ENCODE measurements at places on chromosomes 2 and 18. TPM values are rescaled to one million over a fixed set of nuclear protein-coding genes. Genes with fewer than 3 reads are reported as not detected.
A peak's percentile ranks its signal among the peaks of the same experiment; 100 is the strongest.

DNA sequence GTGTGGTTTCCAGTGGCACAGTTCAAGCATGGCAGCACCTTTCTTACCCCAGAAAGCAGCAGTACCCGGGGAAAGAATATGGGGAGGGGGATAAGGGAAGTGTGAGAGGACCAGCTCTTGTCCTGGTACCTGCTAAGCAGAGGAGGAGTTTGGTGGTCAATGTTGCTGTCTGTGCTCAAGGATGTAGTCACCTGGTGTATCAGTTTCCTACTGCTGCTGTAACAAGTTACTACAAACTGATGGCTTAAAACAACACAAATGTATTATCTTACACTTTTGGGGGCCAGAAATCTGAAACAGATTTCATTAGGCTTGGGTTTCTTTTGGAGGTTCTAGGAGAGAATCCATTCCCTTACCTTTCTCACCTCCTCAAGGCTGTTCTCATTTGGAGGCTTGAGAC, 77.5 kb downstream of the VSNL1 start:
- no peak for DNase-seq

Gene CAVIN2
- polyA plus RNA-seq: 46.6 TPM

DNA sequence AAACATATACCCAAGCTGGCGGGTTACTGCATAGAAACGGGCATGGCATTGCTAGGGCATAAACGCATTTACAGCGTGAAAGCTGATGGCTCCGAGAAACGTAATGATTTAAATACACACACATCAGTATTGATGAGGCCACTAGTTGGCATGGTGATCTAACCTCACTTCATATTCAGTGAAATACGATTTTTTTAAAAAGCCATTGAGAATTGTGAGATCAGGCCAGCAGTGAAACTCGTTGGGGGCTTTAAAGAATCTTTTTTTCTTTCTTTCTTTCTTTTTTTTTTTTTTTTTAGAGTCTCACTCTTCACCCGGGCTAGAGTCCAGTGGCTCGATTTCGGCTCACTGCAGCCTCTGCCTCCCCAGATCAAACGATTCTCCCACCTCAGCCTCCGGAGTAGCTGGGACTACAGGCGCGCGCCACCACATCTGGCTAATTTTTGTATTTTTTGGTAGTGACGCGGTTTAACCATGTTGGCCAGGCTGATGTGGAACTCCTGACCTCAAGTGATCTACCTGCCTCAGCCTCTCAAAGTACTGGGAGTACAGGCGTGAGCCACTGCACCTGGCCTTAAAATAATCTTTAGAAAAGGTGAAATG, 2.4 kb upstream of the SMAD7 start:
- DNase-seq: no peak

- no peak for DNase-seq
These were observed 219.7 kb downstream of the THSD7B start for GRCh38 chr2:136985044-136985443.

Gene TEKT4
- 0.11 TPM for polyA plus RNA-seq

- DNase-seq: no peak
These were observed 31.8 kb upstream of the MTX2 start for GRCh38 chr2:176237456-176237855.

Gene FAM210A
- 20.3 TPM for polyA plus RNA-seq

DNA sequence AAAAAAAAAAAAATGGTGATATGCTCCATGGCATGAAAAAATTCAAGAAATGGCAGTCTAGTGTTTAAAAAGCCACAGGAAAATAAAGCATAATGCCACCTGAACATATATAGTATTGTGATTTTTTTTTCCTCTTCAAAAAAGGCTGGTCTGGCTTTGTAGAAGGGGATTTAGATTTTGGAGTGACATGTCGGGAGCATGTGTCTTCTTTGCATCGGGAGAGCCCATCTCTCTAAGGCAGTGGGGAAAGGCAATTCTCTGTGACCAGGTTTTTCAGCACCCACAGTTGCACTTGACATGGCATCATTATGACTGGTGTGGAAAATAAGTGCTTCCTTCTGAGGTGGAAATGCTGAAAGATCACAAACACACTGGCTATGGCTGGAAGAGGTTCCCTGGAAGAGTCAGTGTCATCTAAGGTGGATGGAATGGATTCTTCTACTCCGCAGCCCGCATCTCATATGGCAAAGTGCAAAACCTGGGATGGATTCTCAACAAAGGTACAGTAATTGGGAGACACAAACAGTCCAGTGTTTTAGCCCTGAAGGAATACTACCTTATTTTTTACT, 172.5 kb downstream of the AGAP1 start:
- peak; percentile 80 for DNase-seq

DNA sequence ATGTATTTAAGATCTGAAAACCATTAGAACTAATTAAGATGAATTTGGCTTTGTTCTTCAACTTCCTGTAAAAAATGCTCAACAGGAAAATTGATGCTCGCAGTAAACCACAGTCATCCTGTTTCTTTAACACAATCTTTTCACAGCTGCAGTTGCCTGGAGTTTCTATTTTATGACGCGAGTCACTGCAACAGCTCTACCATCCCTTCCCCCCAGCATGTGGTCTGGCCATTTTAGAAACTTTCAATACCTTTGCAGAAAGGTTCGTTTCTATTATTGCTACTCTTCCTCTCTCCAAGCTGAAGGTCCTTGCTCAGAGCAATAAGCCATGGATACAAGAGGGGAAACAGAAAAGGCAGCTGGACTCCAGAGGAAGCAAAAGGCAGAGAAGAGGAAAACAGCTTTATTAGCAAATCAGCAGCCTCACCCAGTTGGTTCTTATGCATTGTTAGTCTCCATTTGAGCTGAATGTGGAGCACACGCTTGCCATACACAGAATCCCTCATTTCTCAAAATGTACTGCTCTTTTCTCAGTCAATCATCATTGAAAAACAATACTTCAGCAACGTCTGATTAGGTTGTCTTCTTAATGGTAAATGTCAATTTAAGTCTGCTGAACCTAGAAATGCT, 3.9 kb downstream of the WIPF1 start:
- DNase-seq: peak; percentile 55

Gene DPP10
- 15.6 TPM for polyA plus RNA-seq

DNA sequence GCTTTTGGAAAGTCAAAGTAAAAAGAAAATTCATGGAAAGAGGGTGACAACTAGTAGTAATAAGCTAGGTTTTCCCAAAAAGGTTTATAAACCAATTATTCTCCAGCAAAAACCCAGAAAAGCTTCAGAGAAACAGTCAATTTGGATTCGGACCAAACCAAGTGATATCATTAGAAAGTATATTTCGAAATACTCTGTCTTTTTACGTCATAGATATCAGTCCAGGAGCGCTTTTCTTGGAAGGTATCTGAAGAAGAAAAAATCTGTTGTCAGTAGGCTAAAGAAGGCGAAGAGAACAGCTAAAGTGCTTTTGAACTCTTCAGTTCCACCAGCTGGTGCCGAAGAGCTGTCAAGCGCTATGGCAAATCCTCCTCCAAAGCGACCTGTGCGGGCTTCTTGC, 36.6 kb downstream of the ZDBF2 start:
- no peak for DNase-seq

- DNase-seq: no peak
These were observed 91.7 kb downstream of the ACTR3 start for GRCh38 chr2:113981404-113982134.

GRCh38 chr2:41853427-41854191, 194.2 kb upstream of the PKDCC start:
- no peak for DNase-seq

Gene DGKD
- polyA plus RNA-seq: 19.7 TPM

Gene GPR55
- polyA plus RNA-seq: 0.24 TPM

Data from right renal cortex interstitium (tissue), 3 donors.